Bone marrow (tissue), 2 donors: ENCODE measurements at places on chromosomes 6 and 20.

GRCh38 chr6:70586114-70586513, 19.4 kb downstream of the SDHAF4 start:
- no peak for DNase-seq

DNA sequence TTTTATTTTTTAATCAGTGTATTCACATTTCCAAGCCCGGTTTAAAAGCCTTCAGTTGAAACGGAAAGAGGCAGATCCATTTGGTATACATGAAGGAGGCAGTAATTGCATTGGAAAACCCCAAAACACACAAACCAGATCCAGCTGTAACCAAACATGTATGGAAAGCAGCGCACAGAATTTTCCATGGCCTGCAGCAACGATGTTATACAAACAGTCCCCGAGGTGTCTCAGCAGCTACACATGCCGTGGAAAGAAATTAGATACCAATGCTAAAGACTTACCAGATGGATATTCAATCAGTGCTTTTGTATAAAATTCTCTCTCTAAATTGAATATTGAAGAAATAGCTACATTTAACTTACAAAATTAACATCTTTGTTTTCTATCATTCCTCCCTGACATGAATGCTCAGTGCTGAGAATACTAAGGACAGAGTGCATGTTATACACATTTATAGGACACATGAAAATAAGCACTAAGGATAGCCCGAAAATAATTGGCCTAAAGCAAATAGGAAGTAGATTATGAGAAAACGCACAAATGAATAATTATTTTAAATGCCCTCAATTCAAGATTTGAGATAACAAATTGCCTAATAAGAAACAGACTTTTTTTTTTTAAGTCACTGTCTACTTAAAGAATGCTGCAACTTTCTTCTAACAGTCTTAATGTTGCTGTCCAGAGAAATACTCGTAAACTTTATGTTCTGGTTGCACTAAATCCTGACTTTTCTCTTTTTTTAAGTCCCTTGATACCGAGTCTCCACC, 713.1 kb downstream of the HDGFL1 start:
- no peak for DNase-seq

- no peak for DNase-seq
Measured at GRCh38 chr20:59932616-59933295, 681 bp downstream of the SYCP2 start.

DNA sequence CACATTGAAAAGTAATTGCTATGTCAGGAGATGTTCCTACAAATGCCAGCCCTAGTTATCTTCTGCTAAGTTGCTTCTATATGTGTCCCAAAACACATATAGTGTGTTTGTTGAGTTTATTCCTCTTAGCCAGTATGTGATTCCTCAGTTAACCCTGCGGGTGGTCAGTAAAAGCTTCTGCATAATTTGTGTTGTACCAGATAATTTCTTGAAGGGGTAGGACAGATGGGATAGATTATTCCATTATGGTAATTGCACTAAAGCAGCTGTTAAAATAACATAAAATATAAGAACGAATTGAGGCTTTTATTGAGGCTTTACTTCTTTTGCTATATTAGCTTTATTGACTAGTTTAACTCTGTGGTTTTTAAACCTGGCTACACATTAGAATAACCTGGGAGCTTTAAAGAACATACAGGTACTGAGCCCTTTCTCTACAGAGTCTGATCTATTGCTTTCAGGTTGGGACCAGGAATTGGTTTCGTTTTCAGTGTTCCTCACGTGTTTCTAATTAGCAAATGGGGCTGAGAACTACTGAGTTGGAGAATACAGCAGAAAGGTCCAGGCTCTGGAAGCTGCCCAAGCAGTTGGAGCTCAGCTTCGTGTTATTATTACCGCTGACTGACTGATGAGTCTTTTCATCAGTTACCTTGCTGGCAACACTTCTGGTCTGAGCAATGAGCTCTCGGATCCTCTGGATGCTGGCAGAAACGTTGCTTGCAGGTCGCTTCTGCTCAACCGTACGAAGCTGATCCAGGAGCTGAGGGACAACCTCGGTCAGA, 56.9 kb downstream of the FAM229B start:
- DNase-seq: no peak

- DNase-seq: no peak
Measured at GRCh38 chr20:53077373-53078205, 105.4 kb downstream of the TSHZ2 start.

- DNase-seq: no peak
Measured at GRCh38 chr6:55704421-55704820, 125.4 kb upstream of the HMGCLL1 start.

- no peak for DNase-seq
Measured at GRCh38 chr6:28673787-28674671, 148.3 kb downstream of the GPX5 start.

DNA sequence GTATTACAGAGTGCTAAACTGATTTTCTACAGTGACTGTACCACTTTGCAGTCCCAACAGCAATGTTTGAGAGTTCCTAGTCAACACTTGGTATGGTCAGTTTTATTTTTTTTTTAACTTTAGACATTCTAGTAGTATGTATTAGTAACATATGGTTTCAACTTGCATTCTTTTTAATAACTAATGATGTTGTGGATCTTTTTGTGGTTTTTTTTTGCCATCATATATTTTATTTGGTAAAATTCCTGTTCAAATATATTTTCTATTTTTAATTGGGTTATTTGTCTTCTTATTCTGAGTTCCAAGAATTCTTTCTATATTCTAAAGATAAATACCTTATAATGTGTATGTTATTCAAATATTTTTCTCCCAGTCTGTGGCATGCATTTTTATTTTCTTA, 189.4 kb upstream of the ECI2 start:
- DNase-seq: no peak

DNA sequence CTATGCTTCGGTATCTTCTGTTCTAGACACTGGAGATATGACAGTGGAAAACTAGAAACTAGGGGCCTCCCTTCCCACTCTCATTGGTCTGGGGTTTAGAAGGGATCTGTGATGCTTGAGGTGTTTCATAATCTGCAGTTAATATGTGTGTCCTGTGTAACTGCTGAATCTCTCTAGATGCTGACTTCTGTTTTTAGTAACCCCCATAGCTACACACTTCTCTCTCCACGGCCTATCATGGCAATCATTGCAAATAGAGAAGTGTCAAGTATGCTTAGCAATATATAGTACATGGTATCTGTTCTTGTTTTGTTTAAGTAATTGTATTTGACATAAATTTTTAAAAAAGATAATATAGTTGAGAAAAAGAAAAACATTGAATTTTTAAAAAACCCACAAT, 394.6 kb upstream of the MMS22L start:
- no peak for DNase-seq

- DNase-seq: no peak
Measured at GRCh38 chr20:17921774-17922173, 46.8 kb downstream of the SNX5 start.

GRCh38 chr6:12049165-12049564, 37.1 kb downstream of the HIVEP1 start:
- DNase-seq: no peak

DNA sequence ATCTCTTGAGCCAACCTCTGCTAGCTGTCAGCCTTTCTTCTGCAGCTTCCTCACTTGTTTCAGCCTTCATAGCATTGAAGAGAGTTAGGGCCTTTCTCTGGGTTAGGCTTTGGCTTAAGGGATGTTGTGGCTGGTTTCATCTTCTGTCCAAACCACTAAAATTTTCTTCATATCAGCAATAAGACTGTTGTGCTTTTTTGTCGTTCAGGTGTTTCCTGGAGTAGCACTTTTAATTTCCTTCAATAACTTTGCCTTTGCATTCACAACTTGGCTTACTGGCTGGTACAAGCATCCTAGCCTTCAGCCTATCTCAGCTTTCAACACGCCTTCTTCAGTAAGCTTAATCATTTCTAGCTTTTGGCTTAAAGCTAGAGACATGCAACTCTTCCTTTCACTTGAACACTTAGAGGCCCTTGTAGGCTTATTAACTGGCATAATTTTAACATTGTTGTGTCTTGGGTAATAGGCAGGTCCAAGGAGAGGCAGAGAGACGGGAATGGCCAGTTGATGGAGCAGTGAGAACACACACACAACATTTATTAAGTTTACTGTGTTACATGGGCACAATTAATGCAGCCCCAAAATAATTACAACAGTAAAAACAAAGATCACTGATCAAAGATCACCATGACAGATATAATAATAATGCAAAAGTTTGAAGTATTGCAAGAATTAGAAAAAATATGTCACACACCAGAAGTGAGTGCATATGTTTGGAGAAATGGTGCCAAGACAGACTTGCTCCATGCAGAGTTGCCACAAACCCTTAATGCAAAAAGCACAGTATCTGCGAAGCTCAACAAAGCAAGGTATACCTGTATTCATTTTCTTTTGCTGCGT, 98.6 kb downstream of the HIVEP1 start:
- DNase-seq: no peak

DNA sequence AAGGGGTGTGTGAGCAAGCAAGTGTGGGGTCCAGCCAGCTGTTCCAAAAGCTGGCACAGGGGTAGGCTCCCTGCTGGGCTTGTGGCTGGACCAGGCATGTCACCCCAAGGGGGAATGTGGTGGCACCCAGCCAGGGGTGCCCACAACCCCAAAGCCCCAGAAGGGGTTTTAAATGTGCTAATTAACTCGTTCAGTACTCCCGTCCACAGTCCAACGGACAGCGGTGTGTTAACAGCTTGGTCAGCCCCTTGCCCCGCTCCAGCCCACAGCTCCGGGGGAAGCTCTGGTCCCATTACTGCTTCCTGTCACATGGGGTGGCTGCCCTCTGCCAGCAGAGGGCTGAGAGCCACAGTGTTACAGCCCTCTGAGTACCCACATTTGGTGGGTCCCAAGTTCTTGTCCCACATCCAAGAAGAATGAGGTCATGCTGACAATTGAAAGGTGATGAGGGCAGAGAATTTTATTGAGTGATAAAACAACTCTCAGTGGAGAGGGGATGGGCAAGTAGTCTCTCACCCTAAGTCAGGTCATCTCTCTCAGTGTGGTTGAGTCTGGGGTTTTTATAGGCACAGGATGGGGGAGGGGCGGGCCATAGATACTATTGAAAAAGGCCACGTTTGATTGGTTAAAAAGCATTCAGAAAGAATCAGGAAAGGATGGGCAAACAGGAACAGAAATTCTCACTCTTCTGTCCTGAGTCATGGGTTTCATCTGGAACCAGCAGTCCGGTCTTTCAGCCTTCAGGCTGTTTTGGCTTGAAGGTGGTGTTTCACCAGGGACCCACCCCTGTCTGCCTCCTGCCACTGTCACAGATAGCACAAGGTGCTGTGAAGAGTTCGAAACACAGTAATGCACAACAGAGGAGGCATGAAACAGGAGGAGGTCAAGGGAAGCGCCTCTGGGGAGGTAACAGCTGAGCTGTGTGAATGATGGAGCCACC, 238.5 kb downstream of the NFATC2 start:
- DNase-seq: no peak

DNA sequence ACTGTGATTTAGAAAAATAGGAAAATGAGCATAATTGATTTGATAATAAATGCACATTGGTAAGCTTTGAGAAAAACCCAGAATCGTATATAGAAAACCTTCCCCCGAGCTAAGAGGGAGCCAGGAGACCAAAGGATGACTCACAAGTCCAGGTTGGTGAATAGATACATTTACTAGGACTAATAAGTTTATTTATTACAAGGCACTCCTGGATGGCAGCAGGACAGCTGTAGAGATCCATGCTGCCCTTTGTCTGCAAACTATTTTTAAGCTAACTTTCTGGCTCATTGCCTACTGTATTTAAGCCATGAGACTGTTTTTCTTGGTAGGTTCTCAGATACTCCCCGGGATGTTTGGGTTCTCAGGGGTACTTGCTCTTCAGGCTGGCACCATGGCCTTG, 13.4 kb downstream of the CASP8AP2 start:
- no peak for DNase-seq

GRCh38 chr6:162887981-162888689, 160.4 kb downstream of the PACRG start:
- DNase-seq: no peak

- no peak for DNase-seq
Measured at GRCh38 chr20:32706486-32706885, 32.7 kb upstream of the C20orf203 start.

GRCh38 chr20:44097521-44098255, 89.3 kb downstream of the JPH2 start:
- no peak for DNase-seq

DNA sequence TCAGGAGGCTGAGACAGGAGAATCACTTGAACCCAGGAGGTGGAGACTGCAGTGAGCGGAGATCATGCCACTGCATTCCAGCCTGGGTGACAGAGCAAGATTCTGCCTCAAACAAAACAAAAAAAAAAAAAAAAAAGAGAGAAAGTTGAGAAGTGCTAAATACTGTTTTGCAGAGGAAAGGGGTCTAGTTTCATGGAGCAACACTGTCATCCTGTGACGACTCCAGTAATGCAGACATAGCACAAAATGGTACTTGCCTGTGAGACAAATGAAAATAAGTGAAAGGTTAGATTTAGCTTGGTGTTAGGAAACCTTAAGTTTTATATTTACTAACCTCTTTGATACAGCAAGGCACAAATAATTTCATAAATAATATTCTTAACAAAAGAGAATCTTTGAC, 29.7 kb downstream of the CEP162 start:
- DNase-seq: no peak

DNA sequence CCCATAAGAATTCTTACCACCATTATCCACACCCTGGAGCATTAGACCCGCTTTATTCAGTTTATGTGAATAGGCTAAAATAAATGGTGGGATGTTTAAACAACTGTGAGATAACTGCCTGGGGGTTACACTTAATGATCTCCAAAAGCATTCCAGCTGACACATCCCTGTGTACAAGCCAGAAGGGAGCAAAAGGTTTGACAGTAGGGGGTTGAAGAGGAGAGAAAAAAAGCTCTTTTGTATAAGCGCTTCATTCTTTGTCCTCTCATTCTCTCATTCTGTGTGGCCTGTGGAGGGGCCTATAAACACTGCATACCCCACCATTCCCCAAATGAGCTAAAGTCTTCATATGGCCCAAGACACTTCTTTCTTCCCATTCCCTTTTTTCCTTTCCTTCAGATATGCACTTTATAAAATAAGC, 30.8 kb upstream of the COL21A1 start:
- no peak for DNase-seq

GRCh38 chr6:5215159-5215558, 45.6 kb downstream of the LYRM4 start:
- peak; percentile 8 for DNase-seq

GRCh38 chr6:53316142-53316541, 32.6 kb downstream of the ELOVL5 start:
- no peak for DNase-seq

DNA sequence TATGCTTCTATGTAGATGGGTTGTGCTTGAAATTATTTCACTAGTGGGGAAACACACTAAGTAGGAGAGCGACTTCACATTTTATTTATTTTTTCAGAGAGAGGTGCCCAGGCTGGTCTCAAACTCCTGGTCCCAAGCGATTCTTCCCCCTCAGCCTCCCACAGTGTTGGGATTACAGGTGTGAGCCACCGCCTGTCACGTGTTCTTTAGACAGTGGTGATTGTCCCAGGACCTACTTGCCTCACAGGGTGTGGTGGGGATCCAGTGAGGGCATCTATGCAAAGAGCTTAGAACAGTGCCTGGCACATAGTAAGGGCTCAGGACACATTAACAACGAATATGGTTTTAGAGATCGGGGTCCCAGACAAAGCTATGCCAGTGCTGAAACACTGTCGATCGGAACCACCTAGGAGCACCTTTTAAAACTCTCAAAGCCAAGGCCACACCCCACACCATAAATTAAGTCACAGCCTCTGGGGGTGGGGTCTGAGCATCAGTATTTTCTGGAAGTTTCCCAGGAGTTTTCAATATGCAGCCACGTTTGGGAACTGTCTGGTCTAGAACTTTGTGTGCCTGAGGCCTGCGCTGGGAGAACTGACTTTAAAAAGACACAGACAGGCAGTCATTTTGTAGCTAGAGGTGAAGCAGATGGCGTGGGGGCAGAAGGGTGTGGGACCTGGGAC, 4.8 kb upstream of the BCAS4 start:
- DNase-seq: no peak

GRCh38 chr6:168124158-168124557, 45.1 kb upstream of the FRMD1 start:
- no peak for DNase-seq
